Brain pericyte (primary cell): ENCODE measurements at places on chromosomes 7 and 10.

DNA sequence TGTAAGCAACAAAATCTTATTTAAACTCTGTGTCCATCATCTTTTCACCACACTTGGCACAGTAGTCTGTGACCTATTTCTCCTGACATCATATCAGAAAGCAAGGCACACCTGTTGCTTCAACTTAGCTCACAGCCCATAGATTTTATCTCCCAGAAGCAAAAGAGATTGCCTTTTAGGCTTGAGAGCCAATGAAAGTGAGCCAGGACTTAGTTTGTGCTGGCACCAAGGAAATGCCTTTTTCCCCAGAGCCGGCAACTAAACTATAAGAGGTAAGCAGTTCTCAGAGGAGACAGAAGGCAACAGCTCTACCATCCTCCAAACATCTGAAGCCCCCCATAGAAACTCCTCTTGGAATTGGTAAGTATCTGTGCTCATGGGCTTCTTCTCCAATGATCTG lies at the start of gene ACSM6:
Gene ACSM6, plus strand, starts transcription at position 295 of the 400 bp plus-strand sequence. CDS start 248 bp downstream, outside the sequence.
- no peak for DNase-seq

DNA sequence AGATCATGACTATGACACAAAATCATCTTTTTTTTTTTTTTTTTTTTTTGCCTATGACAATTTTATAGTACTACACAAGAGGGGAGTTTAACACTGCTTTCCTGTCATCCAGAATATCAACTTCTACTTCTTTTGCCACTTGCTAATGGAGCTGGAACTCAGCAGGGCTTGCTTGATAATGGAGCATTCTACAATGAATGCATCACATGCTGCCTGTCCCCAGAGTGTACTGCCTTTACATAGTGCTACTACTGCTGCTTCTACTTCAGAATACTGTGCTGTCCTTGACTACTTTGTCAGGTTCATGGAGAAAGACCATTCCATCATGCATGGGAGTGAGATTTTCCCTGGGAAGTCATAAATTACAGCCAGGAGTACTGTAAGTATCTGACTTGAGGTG lies 338.6 kb upstream of the SEMA3A start:
- no peak for DNase-seq

DNA sequence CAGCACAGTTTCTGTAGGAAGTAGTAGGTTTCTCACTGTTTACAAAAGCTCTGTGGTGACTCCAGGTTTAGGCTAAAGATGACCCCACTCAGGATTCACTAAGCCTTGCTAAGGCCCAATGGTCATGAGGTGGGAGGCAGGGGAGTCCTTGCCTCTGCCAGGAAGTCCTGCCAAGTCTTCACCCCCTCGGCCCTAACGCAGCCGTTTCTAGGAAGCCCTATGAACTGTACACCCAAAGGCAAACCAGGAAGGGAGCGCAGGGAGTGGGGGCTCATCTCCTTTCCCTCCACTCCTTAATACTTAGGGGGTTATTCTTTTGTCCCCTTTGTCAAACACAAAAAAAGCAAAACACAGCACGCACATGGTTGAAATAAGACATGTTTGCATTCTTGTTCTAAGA lies 64.6 kb downstream of the CTBP2 start:
- DNase-seq: no peak

GRCh38 chr7:37289781-37290180 lies 158.9 kb downstream of the ELMO1 start:
- no peak for DNase-seq

GRCh38 chr7:87505122-87505521 lies 29.6 kb upstream of the ABCB4 start:
- no peak for DNase-seq

- DNase-seq: no peak
Measured at GRCh38 chr7:31204071-31204470, 136.5 kb downstream of the NEUROD6 start.

DNA sequence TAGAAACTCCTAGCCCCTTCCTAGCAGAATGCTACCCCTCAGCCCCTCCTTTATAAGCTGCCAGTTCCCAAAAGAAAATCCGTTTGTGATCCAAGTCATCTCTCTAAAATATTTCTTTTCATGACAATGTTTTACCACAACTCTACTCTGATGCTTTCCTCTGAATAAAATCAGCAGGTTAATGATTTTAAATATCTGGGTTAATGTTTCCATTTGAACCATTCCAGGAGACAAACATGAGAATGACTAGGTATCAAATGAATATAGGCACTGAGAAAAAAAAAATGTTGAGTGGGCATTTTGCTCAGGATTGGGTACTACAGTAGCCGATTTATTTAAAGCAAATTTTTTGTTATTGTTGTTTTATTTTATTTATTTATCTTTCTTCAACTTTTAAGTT lies 360.3 kb downstream of the WDR11 start:
- DNase-seq: no peak

DNA sequence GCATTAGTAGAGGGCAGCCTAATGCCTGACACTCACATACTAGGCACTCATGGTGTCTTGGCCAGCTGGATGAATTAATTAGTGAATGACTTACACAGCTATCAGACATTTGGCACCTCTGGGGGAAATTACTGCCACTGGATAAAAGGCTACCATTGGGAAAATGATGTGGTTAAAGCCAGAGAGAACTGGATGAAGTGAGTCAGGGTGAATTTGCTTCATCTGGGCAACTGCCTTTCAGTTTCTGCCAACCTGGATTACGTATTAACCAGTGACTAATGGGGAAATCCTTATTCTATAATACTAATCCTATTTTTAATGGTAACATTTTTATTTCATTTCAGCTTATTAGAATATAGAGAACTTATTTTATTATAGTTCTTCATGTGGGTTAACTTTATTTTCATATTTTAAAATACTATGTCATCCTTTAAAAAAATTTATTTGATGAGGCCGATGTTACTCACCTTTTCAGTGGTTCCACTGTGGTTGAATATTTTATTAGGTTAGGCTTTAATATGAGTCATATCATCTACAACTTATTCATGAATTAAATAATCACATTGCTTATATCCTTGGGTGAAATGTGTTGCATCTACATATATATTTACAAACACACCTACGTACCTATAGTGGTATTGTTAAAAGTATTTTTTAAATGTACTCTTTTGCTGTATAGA lies 85.6 kb upstream of the CAPZA2 start:
- no peak for DNase-seq

DNA sequence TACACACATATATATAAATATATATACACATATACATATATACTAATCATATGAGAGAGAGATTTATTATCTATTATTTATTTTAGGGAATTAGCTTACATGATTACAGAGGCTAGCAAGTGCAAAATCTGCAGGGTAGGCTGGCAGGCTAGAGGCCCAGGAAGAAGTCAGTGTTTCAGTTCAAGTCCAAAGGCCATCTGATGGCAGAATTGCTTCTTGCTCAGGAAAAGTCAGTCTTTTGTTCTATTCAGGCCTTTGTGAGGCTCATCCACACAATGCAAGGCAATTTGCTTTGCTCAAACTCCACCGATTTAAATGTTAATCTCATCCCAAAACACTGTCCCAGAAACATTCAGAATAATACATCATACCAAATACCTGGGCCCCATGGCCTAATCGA lies 2.6 kb upstream of the C10orf120 start:
- no peak for DNase-seq

GRCh38 chr10:49183596-49184542 lies 4.3 kb downstream of the TMEM273 start:
- DNase-seq: no peak

DNA sequence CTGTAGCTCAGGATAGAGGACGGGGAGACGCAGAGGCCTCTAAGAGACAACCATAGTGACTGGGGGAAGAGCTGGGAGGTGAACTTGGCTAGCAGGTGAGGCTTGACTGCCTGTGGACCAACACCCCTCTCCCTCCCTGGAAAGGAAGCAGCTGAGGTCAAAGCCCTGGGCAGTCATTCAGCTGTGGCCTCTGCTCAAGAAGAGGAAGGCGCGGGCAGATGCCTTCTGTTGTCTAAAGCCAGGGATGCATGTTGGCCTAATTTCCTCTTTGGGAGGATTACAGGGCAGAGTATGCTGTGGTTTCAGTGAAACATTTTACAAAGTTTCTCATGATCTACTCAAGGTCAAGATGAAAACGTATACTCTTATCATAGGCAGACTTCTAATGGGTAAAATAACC lies 327.1 kb downstream of the PRPF18 start:
- DNase-seq: no peak

DNA sequence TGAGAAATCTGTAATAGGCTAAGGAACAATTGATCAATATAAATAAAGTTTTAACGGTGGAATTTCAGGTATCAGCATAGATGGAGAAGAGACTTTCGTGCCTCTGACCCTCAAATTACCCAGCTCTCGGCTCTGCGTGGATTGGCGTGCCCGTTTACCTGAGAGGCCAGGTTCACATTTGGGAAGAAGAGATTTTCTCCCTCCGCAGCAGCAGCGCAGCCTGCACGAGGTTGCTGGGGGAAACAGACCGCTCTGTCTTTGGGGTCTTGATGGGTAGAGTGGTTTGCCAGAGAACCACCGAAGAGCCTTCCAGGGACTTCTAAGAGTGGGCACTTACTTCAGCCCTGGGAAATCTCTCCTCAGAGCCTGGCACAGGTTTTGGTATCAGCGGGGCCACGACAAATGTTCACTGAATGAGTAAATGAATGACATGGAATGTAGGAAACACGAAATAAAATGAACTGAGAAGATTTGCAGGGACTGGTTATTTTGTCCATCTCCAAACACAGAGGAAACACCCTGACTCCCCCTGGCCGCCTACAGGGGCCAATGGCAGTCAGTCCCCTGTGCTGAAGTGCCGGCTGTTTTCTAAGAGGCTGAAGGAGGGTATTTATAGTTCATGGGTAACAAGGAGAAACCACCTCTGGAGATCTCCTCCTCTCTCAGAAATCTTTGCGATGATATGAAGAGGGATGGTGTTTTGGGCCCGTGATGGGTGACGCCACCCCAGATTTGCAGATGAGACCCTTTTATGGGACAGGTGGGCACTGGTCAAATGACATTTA lies 338.5 kb downstream of the ADARB2 start:
- no peak for DNase-seq

DNA sequence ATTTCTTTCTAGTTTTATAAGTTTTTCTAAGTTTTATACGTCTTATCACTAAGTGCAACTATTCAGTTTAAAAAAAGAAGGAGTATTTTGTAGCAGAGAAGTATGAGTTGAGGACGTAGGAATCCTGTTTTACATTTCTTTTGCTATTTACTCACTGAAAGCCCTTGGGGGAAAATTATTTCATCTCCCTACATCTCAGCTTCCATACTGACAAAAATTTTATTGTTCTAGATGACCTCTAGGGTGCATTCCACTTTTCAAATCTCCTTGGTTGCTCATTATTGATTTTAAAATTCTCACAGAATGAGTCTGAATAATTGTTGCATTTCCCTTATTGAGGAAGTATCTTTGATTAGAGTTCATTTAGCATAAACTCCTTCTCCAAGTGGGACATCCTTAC lies 14.9 kb upstream of the PDK4 start:
- no peak for DNase-seq

DNA sequence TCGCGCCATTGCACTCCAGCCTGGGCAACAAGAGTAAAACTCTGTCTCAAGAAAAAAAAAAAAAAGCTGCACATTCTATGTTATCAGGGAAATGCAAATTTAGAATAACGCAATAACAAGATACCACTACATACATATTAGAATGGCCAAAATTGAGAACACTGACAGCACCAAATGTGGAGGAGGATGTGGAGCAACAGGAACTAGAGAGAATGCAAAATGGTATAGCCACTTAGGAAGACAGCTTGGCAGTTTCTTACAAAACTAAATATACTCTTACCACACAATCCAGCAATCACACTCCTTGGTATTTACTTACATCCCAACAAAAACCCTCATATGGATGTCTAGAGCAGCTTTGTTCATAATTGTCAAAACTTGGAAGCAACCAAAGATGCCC lies 76.8 kb downstream of the ALOX5 start:
- no peak for DNase-seq

DNA sequence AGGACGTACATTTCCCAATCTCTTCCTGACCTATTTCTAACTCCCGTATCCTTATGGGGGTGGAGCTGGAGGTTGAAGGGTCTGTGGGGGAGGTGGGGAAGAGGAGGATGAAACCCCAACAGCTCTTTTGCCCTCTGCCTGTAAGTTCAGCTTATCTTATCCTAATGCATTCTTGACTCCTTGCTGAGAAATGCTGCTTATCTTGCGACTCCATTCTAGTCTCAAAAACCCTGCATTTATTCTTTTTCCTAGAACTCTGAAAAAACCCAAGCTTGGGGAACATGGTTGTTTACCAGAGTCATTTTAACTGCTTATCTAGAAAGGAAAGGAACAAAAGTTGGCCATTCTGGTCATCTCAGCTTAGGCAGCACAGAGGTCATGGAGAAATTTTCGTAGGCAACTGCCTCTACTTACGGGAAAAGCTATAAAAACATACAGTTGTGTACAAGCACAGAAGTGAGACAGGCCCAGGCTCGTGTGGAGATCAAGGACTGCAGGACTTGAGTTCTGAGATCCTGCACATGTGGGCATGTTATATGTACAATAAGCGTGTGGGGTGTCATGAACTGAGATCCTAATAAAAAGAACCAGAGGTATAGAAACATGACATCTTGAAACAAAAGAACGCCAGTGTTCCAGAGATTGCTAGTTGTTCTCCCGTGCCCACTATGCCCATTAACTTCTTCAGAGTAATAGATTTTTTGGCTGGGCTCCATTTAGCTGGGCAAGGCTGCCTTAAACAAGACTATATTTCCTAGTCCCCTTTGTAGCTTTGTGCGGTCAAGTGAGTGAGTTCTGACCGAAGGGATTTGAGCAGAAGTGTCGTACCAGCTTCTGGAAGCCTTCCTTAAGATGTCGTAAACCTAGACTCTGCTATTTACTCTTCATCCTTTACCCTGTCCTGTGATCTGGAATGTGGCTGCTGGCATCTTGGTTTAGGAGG lies 9.6 kb downstream of the INMT start:
- no peak for DNase-seq

GRCh38 chr7:68058014-68058413 lies 1061.4 kb downstream of the TYW1 start:
- DNase-seq: no peak

GRCh38 chr7:45217358-45217757 lies 59.8 kb downstream of the RAMP3 start:
- DNase-seq: no peak

GRCh38 chr7:95316588-95316987 lies 7.7 kb downstream of the PON1 start:
- DNase-seq: no peak

DNA sequence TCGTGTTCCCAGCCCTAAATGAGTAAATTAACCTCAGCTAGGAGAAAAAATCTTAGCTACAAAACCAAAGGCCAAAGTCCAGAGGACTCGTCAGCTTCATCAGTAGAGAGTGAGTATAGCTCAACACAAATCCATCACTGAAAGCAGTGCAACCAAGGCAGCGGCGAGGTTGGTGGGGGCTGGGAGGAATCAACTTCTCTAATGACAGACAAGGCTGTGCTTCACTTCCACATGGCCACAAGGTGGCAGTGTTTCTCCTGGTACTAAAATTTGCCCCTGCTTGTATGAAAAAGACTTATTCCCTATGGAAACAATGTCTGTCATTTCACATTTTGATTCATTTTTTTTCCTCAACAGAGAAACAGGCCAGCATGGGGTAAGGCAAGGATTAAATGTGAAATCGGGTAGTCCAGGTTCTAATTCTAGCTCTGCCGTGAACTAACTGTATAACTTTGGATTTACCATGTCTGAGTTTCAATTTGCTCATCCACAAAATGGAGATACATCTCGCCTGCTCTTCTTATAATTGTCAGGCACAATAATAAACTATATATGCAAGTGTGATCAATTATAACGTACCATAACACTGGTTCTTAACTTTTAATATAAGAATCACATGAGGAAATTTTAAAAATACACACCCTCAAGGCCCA lies 39.3 kb downstream of the FAS start:
- no peak for DNase-seq
